ENCODE measurements at places on chromosomes 11 and 22. TPM values are rescaled to one million over a fixed set of nuclear protein-coding genes. Genes with fewer than 3 reads are reported as not detected.

GRCh38 chr11:93330446-93330984, at the start of gene DEUP1:
TSS of gene DEUP1 (plus strand) at chr11:93330742. CDS start at chr11:93332260, 1,518 bp downstream.
- H3K36me3 ChIP-seq, result no peaks in the 10 kb centered on the region
- H3K4me3 ChIP-seq, result no peak within 1 kb of the TSS
- DNase-seq, result peak; percentile 58
- no peaks in the 10 kb centered on the region for H3K4me1 ChIP-seq

- H3K4me1 ChIP-seq, result no peaks in the 10 kb centered on the region
- H3K36me3 ChIP-seq, result peaks cover 49% of the 10 kb centered on the region
- H3K27ac ChIP-seq, result no peak overlapping the region
- DNase-seq, result no peak
- no peaks in the 10 kb centered on the region for H3K27me3 ChIP-seq
Measured at GRCh38 chr22:26777156-26777801, 119.9 kb downstream of the MIAT start.

DNA sequence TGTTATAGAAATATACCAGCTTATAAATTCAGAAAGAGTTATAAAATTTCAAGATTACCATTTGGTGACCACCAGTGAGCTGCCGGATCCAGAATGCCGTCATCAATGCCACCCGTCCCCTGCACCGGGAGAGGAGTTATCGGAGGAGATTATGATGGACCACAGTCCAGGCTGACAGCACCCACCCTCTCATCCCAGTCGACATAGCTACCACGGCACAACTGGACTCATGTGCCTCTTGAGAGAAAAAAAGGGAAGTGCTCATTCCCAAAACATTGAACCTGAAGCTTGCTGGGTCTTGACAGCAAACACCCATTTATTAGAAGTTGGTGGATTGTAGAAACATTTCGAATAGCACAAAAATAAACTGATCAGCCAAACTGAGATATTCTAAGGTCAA, 1331.5 kb downstream of the TBC1D22A start:
- no peaks in the 10 kb centered on the region for H3K36me3 ChIP-seq
- no peak overlapping the region for H3K4me3 ChIP-seq
- H3K27ac ChIP-seq, result no peak overlapping the region
- no peaks in the 10 kb centered on the region for H3K27me3 ChIP-seq

GRCh38 chr11:833114-833791, 501 bp downstream of the CD151 start:
- peak overlapping the region; percentile 87 for H3K27ac ChIP-seq
- peak overlapping the region; percentile 80 for H3K4me3 ChIP-seq
- peaks cover 4% of the 10 kb centered on the region for H3K27me3 ChIP-seq
- H3K4me1 ChIP-seq, result peaks cover 72% of the 10 kb centered on the region

GRCh38 chr11:110947096-110947495, 234.9 kb upstream of the ARHGAP20 start:
- no peak for DNase-seq
- no peak overlapping the region for H3K27ac ChIP-seq
- no peak overlapping the region for H3K4me3 ChIP-seq
- no peaks in the 10 kb centered on the region for H3K27me3 ChIP-seq

GRCh38 chr11:65559535-65559934, 1.4 kb upstream of the LTBP3 start:
- no peak for DNase-seq
- no peak overlapping the region for H3K4me3 ChIP-seq
- H3K27ac ChIP-seq, result peak overlapping the region; percentile 93
- no peaks in the 10 kb centered on the region for H3K27me3 ChIP-seq
- H3K36me3 ChIP-seq, result no peaks in the 10 kb centered on the region

- peaks cover 13% of the 10 kb centered on the region for H3K27me3 ChIP-seq
- H3K4me1 ChIP-seq, result peaks cover 40% of the 10 kb centered on the region
- H3K27ac ChIP-seq, result no peak overlapping the region
Measured at GRCh38 chr11:129376658-129377341, 1.2 kb downstream of the BARX2 start.

- H3K4me3 ChIP-seq, result no peak overlapping the region
- DNase-seq, result no peak
- H3K36me3 ChIP-seq, result no peaks in the 10 kb centered on the region
- no peaks in the 10 kb centered on the region for H3K4me1 ChIP-seq
Measured at GRCh38 chr11:126880872-126881271, 119.7 kb downstream of the KIRREL3 start.

- H3K4me3 ChIP-seq, result no peak overlapping the region
- no peaks in the 10 kb centered on the region for H3K4me1 ChIP-seq
- DNase-seq, result no peak
- H3K27me3 ChIP-seq, result no peaks in the 10 kb centered on the region
Measured at GRCh38 chr11:9397746-9398680, 13.6 kb downstream of the IPO7 start.

GRCh38 chr11:118410055-118410745, 8.8 kb downstream of the ATP5MG start:
- H3K4me3 ChIP-seq, result no peak overlapping the region
- H3K27ac ChIP-seq, result no peak overlapping the region
- no peak for DNase-seq

GRCh38 chr11:68468217-68468828, 7.8 kb downstream of the PPP6R3 start:
- H3K27me3 ChIP-seq, result no peaks in the 10 kb centered on the region
- H3K4me3 ChIP-seq, result no peak overlapping the region
- H3K4me1 ChIP-seq, result peaks cover 85% of the 10 kb centered on the region
- no peak for DNase-seq
- no peaks in the 10 kb centered on the region for H3K36me3 ChIP-seq

- H3K27ac ChIP-seq, result no peak overlapping the region
- H3K4me1 ChIP-seq, result no peaks in the 10 kb centered on the region
- H3K4me3 ChIP-seq, result no peak overlapping the region
- H3K36me3 ChIP-seq, result no peaks in the 10 kb centered on the region
Measured at GRCh38 chr11:38323961-38324761, 1726.1 kb upstream of the RAG2 start.

DNA sequence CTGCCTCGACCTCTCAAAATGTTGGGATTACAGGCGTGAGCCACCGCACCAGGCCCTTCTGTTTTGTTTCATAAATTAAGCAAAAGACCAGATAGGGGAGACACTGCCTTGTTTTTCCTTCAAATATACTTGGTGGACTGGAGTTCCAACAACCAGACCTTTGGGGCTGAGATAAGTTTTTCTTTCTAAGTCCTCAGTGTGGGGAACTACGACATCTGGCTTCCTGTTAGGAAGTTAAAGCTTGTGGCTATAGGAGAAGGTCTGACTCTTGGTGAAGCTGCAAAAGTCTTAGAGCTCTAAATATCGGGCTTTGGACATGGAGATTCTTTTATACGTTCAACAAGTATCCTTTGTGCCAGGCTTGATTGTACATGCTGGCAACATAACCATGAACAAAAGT, 64.1 kb upstream of the EED start:
- no peaks in the 10 kb centered on the region for H3K36me3 ChIP-seq
- no peaks in the 10 kb centered on the region for H3K27me3 ChIP-seq
- H3K27ac ChIP-seq, result no peak overlapping the region
- H3K4me3 ChIP-seq, result no peak overlapping the region

DNA sequence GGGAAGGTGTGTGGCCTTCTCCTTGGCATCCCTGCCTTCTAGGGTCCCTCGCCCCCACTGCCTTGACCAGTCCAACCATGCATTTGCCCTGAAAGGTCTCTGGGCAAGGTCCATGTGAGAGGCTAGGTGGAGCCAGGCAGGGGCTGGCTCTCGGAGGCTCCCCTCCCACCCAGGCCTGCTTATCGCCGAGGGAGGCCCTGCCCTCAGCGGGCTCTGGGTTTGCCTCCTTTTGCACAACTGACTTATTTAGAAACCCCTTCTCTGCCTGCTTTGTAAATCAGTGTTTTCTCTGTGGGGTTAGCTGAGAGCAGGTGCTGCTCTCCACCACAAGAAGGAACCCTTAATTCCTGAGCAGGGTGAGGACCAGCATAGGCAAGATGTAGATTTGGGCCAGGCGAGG, 47.7 kb downstream of the CD82 start:
- H3K27me3 ChIP-seq, result no peaks in the 10 kb centered on the region
- no peak overlapping the region for H3K27ac ChIP-seq
- no peak for DNase-seq
- peaks cover 22% of the 10 kb centered on the region for H3K36me3 ChIP-seq
- no peak overlapping the region for H3K4me3 ChIP-seq

DNA sequence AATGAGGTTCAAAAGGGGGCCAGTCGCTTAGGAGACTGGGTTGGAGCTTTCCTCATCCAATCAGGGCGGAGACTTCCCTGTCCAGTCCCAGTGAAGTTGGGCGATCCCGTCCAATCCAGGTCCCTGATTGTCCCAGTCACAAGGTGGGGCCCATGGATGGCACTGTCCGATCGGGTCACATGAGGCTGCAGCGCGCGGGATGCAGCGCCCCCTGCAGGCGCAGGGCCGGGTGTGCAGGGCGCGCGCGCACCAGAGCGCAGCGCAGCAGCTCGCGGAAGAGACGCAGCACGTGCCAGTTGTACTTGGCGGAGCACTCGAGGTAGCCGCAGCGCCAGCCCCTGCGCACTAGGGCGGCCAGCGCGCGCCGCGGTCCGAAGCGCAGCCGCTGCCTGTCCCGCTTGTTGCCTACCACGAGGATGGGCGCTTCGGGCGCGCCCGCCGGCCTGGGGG, 2.3 kb downstream of the RASL10A start:
- no peak overlapping the region for H3K27ac ChIP-seq
- peaks cover 66% of the 10 kb centered on the region for H3K4me1 ChIP-seq
- no peaks in the 10 kb centered on the region for H3K36me3 ChIP-seq
- no peak for DNase-seq
- peaks cover 26% of the 10 kb centered on the region for H3K27me3 ChIP-seq

DNA sequence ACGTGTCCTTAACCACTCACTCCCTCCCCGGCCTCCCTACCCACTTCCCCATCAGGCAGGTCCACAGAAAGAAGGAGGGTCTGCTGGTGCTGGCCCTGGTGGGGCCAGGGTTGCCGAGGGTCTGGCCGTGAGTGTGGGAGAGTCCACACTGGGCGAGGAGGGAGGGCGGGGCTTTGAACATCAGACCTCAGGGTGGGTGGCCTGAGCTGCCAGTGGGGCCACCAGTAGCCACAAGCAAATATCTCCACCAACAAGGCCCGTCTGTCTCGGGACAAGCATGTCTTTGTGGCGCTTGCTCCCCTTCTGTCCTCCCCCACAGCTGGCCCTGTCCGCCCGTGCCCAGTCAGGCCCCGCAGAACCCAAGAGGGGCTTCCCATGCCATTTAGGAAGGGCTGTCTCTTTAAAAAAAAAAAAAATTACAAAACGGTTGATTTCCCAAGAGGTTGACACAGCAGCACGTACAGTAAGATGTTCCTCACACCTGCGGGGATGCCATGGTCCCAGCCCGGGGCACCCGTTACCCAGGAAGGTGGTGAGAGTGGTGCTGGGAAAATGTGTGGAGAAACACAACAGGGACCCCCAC, 17.7 kb upstream of the TALDO1 start:
- H3K4me3 ChIP-seq, result no peak overlapping the region
- H3K27me3 ChIP-seq, result peaks cover 10% of the 10 kb centered on the region
- H3K4me1 ChIP-seq, result peaks cover 26% of the 10 kb centered on the region
- DNase-seq, result no peak
- H3K27ac ChIP-seq, result no peak overlapping the region
- H3K36me3 ChIP-seq, result no peaks in the 10 kb centered on the region

DNA sequence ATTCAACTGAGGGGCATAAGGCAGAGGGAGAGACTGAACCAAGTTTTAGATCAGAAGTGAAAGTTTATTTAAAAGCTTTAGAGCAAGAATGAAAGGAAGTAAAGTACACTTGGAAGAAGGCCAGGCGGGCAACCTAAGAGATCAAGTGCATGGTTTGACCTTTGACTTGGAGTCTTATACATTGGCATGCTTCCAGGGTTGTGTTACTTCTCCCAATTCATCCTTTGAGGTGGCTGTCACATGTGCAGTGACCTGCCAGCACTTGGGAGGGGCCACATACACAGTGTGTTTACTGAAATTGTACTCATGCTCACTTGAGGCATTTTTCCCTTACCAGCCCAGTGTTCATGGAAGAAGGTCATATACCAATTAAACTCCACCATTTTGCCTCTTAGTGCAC, 30.4 kb downstream of the CYP2R1 start:
- H3K4me1 ChIP-seq, result no peaks in the 10 kb centered on the region
- H3K36me3 ChIP-seq, result no peaks in the 10 kb centered on the region
- no peak overlapping the region for H3K4me3 ChIP-seq
- no peak for DNase-seq
- H3K27me3 ChIP-seq, result no peaks in the 10 kb centered on the region

- no peaks in the 10 kb centered on the region for H3K36me3 ChIP-seq
- no peak overlapping the region for H3K27ac ChIP-seq
- peaks cover 1% of the 10 kb centered on the region for H3K4me1 ChIP-seq
- no peak overlapping the region for H3K4me3 ChIP-seq
Measured at GRCh38 chr11:59267736-59268475, 55.2 kb upstream of the MPEG1 start.

GRCh38 chr22:42437488-42438292, 5.5 kb upstream of the NFAM1 start:
- peak overlapping the region; percentile 20 for H3K4me3 ChIP-seq
- peak; percentile 87 for DNase-seq
- H3K27ac ChIP-seq, result no peak overlapping the region
- H3K36me3 ChIP-seq, result no peaks in the 10 kb centered on the region
- H3K27me3 ChIP-seq, result no peaks in the 10 kb centered on the region
- peaks cover 36% of the 10 kb centered on the region for H3K4me1 ChIP-seq

DNA sequence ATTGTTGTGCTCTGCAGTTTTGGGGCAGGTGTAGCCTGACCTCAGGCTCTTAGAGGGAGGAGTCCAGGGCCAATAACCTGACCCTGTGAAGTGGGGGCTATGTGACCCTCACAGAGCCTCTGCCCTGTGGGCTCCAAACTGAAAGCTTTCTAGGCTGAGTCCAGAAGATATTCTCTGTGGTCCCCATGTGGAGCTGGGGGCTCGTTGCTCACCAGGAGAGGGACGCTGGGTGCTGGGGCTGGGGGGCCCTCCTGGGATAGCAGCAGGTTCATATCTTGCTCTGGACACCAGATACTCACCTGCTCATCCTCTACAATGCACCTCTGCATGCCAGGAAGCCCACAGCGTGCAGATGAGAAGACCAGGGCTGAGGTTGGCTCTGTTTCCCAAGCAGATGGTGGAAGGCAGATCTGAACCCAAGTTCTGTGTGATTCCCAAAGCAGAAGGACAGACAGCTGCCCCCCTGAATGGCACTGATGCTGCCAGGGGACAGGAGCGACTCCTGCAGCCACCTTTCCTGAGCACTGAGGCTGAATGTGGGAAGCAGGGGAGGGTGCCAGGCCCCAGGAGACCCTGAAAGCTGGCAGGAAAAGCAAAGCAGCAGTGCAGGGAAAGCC, 1022.0 kb downstream of the TBC1D22A start:
- H3K4me3 ChIP-seq, result no peak overlapping the region
- DNase-seq, result no peak
- no peak overlapping the region for H3K27ac ChIP-seq
- no peaks in the 10 kb centered on the region for H3K27me3 ChIP-seq
- no peaks in the 10 kb centered on the region for H3K36me3 ChIP-seq
- no peaks in the 10 kb centered on the region for H3K4me1 ChIP-seq

Gene NXPE2
- not detected for total RNA-seq

Gene POTEH
- total RNA-seq, result not detected
